Cardiac muscle cell (in vitro differentiated cells and primary cell): ENCODE measurements at places on chromosomes 7 and 10.

- DNase-seq, result peak; percentile 62
Observed at GRCh38 chr7:22193450-22193983, 163.4 kb downstream of the RAPGEF5 start.

GRCh38 chr10:63383141-63383540 is 82.6 kb downstream of the JMJD1C start:
- DNase-seq, result no peak

DNA sequence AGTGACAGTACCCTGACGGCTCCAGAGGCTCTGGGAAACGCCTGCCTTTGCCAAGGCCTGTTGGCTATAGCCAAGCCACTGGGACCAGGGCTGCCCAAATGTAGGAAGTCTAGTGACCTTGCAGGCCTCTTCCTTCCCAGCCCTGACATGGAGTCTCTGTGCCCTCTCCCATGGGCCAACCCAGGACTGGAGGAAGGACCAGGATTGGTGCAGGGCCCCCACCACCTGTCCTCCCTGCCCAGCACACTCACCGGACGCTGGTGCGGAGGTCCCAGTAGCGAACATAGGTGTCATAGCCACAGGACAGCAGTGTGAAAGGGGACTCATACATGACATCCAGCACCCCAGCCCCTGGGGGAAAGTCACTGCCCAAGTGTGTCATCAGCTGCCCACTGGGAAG is 24.0 kb downstream of the DPCD start:
- no peak for DNase-seq

DNA sequence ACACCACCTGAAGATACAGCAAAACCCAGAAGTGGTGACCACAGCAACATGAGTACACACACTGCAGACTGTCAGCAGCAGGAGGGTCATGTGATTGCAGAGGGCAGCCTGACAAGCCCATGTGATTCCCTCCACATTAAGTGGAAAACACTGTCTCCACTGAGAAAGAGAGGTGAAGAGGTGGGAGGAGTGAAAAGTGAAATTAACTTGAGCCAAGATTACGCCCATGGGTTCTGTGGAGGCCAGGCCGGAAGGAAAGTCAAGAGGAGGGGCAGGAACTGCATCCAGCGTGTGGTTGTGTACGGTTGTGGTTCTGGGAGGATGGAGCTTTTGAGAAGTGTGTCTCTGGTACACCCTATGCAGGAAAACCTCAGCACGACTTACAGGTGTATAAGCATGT is 138.5 kb downstream of the PLXNA4 start:
- no peak for DNase-seq

DNA sequence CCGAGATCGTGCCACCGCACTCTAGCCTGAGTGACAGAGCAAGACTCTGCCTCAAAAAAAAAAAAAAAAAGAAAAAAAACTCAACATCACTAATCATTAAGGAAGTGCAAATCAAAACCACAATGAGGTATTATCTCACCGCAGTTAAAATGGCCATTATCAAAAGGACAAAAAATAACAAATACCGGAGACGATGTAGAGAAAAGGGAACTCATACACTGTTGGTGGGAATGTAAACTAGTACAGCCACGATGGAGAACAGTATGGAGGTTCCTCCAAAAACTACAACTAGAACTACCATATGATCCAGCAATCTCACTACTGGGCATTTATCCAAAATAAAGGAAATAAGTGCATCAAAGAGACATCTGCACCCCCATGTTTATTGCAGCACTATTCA is 24.3 kb downstream of the GRK5 start:
- DNase-seq, result peak; percentile 46

GRCh38 chr7:7988706-7989105 is 20.1 kb downstream of the GLCCI1 start:
- DNase-seq, result no peak

- DNase-seq, result no peak
Observed at GRCh38 chr7:1447112-1447511, 12.2 kb downstream of the MICALL2 start.

DNA sequence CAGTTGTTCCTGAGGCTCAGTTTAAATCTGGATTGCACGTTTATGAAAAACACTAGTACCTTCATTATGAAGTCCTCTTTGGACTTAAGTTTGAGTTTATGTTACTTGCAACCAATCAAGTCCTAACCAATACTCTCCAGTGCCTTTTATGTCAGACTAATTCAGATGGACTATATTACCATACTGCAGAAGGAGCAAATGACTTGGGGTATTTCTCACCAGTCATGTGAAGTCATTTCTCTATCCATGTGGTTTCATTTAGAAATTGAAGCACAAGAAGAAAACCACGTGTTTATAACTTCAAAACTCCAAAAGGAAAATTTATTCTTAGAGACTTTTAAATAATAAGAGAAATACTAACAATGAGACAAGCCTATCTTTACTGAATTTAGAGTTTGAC is 201.6 kb downstream of the MBL2 start:
- DNase-seq, result no peak

DNA sequence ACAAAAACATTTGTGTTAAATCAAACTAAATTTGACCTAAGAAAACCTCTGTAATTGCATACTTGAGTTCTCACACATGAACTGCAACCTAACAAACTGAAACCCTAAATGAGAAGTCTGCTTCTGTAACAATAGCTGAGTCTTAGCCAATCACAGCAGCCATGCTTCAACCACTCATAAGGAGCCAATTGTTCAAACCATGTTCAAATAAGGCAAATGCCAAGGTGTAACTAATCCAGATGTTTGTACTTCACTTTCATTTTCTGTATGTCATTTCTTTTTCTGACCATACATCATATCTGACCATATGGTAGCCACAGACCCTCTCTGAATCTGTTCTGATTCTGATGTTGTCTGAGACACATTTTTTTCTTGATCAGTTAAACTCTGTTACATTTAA is 47.5 kb upstream of the ANTXRL start:
- DNase-seq, result peak; percentile 30

- DNase-seq, result peak; percentile 52
Observed at GRCh38 chr7:135929249-135929648, 47.9 kb downstream of the MTPN start.

DNA sequence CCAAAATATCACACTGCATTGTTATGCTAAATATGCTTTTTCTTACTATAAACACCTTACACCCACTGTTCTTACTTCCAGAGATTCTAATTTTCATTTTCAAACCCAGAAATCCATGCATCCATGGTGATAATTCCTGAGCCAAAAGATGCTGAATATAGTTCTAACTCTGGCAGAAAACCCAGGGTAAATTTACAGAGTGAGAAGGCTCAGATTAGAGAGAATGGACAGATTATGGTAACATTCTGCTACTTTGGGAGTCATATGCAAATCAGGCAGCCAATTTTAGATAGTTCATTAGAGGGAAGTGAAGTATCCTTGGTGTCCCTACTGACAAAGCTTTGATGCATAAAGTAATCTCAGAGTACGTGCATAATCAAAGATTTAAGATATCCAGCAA is 15.4 kb upstream of the CTTNBP2 start:
- DNase-seq, result no peak

- DNase-seq, result no peak
Observed at GRCh38 chr7:105178928-105179541, 165.0 kb downstream of the KMT2E start.

DNA sequence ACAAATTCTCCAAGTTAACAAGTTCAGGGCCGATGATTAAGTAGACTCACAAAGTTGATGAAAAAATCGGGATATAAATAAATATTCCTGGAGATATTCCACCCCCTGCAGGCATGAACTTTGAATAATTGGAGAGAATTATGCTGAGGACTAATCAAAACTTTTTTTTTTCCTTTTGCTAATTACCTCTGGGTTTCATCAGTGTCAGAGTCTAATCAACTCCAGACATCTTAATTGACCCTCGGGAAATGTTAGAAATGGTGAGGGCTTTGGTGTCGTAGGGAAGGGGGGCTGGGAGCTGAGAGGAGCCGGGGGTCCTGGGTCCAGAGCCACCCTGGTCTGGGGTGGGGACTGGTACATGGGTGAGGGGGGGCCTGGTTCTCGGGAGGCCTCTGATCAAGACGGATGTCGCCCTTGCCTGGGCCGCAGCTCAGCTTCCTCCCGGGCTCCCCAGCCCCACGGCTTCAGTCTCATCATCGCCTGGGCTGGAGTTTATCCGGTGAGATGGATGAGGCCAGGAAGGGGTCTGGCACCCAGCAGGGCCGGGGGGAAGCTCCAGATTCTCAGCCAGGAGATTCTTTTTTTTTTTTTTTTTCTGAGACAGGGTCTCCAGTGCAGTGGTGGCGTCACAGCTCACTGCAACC is 30.4 kb upstream of the ELFN1 start:
- DNase-seq, result no peak

GRCh38 chr10:35460852-35461460 is 124.6 kb downstream of the CCNY start:
- no peak for DNase-seq

DNA sequence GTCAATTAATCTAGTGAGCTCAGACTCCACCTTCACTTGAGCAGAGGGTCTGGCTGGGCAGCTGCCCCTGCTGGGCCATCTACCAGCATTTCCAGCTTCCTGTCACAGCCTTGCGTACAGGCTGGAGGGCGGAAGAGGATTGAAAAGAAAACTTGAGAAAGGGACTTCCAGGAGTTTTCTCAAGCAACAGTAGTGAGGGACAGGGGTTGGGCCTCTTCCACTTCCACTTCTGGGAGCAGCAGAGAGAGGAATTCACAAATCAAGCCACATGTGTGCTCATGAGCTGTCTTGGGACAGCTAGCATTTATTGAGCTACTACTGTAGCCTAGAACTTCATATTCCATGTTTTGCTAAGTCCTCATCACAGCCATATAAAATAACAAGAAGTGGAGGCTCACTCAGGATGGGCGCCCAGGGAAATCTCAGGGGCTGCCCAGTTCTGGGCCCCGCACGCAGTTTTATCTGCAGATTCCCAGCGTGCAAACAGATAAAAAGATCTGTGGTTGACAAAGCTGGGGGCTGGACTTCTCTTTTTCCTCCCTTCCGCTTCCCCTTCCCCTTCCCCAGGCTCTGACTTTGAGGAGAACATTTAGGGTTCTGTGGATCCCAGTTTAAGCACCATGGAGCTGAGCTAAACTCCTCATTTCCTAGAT is 135.8 kb downstream of the RGS10 start:
- no peak for DNase-seq

DNA sequence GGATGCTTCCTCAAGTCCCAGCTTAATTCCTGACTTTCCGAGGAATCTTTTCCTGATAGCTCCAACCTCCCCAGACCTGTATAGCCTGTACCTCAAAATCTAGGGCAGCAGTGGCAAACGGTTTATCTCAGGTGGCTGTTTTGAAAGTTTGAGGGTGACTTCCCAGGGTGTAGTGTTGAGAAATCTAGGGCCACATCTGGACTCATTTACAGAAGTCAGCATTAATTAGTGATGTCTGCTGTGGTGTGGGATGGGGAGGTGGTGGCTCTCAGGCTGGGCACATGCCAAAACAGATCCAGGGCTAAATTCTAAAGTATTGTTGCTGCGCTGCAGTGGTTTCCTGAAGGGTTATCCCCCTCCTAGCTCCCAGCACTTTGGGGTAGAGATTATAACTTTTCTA is 38.0 kb downstream of the UNC5B start:
- no peak for DNase-seq

GRCh38 chr7:139181404-139181803 is 49.6 kb upstream of the UBN2 start:
- DNase-seq, result no peak

GRCh38 chr10:22699976-22700375 is 14.4 kb downstream of the PIP4K2A start:
- no peak for DNase-seq

GRCh38 chr7:1325646-1326510 is 93.2 kb downstream of the UNCX start:
- DNase-seq, result no peak

- DNase-seq, result no peak
Observed at GRCh38 chr10:62456611-62457101, 82.5 kb downstream of the ZNF365 start.

DNA sequence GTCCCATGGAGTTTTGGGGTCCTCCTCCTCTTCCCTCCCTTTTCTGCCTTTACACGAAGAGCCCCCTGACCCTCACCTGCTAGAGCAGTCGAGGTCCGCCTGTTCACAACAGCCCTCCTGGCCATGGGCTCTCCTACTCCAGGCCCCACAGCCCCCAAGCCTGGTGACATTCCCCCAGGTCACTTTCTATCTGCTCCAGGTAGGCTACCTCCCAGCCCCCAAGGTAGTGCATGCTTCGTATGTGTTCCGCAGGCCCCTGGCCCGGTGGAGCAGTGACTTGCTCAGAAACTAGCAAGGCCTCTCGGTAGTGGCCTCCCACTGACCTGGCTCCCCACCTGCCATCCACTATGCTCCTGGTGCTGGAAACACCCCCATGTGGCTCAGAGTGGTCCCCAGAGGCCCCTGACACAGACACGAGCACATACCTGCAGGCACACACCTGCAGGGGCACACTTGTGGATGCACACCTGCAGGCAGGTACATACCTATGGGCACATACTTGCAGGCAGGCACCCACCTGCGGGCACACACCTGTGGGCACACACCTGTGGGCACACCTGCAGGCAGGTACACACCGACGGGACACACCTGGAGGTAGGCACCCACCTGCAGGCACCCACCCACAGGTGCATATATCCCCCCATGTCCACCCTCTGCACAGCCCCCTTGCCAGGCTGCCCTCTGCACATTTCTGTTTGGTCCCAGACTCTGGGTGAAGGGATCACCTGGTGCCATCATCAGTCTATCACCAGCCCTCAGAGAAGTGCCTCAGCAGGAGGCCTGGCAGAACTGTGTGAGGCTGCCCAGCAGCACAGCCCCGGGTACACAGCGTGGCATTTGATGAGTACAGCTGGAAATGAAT is 322.5 kb downstream of the PTPRN2 start:
- no peak for DNase-seq

DNA sequence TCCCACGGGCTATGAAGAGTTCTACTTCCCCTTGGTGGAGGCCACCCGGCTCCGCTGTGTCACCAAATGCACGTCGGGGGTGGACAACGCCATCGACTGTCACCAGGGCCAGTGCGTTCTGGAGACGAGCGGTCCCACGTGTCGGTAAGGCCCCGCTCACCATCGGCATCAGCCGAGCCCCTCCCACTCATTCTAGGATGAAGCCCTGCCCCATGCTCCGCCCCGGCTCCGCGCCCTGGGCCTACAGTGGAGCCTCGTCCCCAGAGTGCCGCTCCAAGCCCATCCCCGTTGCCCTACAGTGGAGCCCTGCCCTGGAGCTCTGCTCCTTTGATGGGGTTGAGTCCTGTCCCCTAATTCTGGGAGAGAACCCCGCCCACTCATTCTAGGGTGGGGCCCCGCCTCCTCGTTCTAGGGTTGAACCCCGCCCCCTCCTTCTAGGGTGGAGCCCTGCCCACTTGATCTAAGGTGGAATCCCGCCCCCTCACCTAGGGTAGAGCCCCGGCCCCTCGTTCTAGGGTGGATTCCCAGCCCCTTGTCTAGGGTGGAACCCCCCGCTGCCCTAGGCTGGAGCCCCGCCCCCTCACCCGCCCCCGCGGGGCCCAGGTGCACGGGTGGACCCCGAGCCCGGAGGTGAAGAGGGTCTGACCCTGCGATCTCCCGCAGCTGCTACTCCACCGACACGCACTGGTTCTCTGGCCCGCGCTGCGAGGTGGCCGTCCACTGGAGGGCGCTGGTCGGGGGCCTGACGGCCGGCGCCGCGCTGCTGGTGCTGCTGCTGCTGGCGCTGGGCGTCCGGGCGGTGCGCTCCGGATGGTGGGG is 3.4 kb upstream of the MUC12 start:
- DNase-seq, result peak; percentile 94
